ENCODE measurements at places on chromosomes 11 and 22.

GRCh38 chr22:43515902-43516301 lies 104.1 kb downstream of the MPPED1 start:
- DNase-seq, result no peak
- H3K4me1 ChIP-seq, result no peaks in the 10 kb centered on the region
- H3K4me3 ChIP-seq, result no peak overlapping the region
- no peaks in the 10 kb centered on the region for H3K27me3 ChIP-seq

- H3K4me1 ChIP-seq, result no peaks in the 10 kb centered on the region
- no peak overlapping the region for H3K4me3 ChIP-seq
- H3K36me3 ChIP-seq, result no peaks in the 10 kb centered on the region
These were observed 8.5 kb downstream of the AMOTL1 start for GRCh38 chr11:94776351-94777321.

DNA sequence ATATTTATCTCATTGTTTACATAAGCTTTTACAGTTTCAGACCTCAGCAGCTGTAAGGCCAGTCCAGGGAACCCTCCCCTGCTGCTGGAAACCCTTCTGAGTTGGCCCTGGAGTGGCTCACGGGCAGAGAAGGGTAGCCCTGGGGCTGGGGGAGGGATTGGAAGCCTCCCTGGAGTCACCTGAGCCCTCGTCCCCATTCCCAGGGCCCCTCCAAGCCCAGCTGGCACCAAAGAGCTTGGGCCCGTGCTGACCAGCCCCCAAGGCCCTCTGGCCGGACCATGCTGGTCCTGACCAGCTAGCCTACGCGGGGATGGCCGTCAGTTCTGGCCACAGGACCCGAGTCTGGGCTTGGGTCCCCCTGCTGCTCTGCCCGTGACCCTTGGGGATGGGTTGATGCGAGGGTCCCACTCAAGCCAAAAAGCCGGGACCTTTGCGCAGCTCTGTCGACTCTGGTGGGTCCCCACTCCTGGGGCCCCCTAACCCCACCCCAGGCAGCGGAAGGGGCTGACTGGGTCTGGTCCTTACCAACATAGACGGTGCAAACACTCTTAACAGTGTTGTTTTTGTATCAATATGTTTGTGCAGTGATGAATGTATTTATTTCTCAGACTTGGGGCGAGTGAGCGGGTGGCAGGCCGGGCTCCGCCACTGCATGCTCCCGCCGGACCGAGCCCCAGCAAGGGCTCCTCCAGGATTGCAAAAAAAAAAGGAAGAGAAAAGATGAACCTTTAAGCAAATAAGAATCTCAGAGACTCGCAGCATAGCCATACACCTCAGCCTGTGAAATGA lies 17.5 kb upstream of the TMEM191C start:
- DNase-seq, result no peak
- no peaks in the 10 kb centered on the region for H3K27me3 ChIP-seq
- no peaks in the 10 kb centered on the region for H3K4me1 ChIP-seq
- H3K27ac ChIP-seq, result no peak overlapping the region

DNA sequence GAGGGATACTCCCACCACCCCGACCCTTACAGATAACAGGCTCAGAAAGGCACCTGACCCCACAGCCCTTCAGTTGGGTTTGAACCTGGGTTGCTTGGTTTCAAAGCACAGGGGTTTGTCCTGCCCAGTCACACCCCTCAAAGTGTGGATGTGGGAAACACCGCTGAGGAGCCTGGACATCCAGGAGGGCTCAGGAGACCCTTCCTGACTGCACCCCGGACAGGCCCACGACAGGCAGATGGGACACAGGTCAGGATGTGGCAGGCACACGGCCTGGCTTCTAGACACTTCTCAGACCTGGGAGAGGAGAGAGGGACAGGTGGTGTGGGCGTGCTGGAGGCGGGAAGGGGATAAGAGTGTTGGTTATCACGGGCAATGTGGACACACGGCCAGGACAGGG lies 932.3 kb downstream of the BRD1 start:
- H3K27me3 ChIP-seq, result no peaks in the 10 kb centered on the region
- no peaks in the 10 kb centered on the region for H3K36me3 ChIP-seq
- DNase-seq, result no peak
- no peak overlapping the region for H3K27ac ChIP-seq
- H3K4me1 ChIP-seq, result no peaks in the 10 kb centered on the region

Data from CD4-positive, alpha-beta memory T cell (primary cell).